ENCODE measurements at places on chromosomes 13 and 19.

DNA sequence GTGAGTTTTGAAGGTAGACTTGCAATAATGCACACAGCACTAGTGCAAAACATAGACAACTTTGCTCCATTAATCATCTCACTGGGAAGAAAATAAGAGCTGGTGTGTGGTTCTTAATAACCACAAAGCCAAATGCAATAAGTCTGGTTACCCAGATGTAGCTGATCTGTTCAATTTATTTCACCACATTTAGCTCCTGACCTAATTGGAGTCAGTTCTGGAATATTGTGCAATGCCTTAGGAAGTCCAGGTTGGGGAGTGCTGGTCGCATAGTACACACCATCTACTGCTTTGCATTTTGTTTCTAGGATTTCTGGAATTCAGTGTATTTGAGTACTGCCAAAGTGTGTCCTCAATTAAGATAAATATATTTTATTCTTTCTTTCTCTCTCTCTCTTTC, 483.3 kb upstream of the SPRY2 start:
- DNase-seq = no peak

- DNase-seq = no peak
Observed at GRCh38 chr19:17754634-17755442, 3.6 kb downstream of the FCHO1 start.

DNA sequence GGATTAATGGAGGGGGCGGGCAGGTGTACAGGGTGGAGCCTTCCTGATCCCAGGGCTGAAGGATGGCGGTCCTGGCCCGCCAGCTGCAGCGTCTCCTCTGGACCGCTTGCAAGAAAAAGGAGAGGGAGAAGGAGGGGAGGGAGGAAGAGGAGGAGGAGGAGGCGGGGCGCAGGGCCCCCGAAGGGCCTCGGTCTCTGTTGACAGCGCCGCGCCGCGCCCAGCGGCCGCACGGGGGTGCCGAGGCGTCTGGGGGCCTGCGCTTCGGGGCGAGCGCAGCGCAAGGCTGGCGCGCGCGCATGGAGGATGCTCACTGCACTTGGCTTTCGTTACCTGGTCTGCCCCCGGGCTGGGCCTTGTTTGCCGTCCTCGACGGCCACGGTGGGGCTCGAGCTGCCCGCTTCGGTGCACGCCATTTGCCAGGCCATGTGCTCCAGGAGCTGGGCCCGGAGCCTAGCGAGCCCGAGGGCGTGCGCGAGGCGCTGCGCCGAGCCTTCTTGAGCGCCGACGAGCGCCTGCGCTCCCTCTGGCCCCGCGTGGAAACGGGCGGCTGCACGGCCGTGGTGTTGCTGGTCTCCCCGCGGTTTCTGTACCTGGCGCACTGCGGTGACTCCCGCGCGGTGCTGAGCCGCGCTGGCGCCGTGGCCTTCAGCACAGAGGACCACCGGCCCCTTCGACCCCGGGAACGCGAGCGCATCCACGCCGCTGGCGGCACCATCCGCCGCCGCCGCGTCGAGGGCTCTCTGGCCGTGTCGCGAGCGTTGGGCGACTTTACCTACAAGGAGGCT, at the start of gene PPM1N:
Gene PPM1N (plus strand): TSS at position 33 of the 785 bp plus-strand sequence. CDS start 30 bp downstream, at position 63.
- peak; percentile 55 for DNase-seq

- no peak for DNase-seq
Observed at GRCh38 chr19:36028313-36029041, 4.2 kb downstream of the CLIP3 start.

GRCh38 chr13:94419304-94419924, 60.1 kb downstream of the DCT start:
- DNase-seq = no peak
